ENCODE measurements at places on chromosomes 7 and 10.

DNA sequence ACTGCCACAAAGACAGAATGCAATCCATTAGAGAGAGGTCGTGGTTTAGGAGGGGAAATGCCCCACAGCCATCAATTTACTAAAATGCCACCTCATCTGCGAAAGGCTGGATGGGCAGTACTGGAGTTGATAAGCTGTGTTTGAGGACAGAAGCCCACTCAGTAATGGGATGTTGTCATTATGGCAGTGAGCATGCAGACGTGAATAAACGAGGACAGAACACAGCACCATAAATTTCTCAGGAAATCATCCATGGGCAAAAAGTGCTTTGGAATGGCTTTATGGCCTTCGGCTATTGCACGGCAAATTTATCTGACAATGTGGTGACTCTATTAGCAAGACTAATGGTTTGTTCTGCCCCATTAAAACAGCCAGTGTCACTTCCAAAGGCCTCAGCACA is 15.9 kb upstream of the C10orf53 start:
- peak; percentile 19 for DNase-seq

GRCh38 chr10:117581961-117582360 is 39.4 kb downstream of the EMX2 start:
- DNase-seq = no peak

DNA sequence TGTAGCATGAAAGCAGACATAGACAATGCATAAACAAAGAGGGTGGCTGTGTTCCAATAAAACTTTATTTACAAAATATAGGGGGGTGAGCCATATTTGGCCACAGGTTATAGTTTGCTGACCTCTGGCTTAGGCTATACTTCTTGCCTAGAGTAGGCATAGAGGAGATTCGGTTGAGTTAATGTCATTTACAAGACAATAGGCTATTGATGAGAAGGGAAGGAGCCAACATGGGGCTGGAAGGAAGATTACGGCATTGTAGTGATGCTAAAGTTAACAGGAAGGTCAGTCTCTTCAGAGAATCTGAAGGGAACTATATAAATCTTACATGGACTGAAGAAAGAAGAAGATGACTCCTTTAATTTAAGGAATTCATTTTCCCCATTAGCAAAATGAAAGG is 463.5 kb downstream of the HTR7 start:
- no peak for DNase-seq

- DNase-seq = peak; percentile 72
Observed at GRCh38 chr10:79181698-79182521, 113.1 kb downstream of the ZMIZ1 start.

DNA sequence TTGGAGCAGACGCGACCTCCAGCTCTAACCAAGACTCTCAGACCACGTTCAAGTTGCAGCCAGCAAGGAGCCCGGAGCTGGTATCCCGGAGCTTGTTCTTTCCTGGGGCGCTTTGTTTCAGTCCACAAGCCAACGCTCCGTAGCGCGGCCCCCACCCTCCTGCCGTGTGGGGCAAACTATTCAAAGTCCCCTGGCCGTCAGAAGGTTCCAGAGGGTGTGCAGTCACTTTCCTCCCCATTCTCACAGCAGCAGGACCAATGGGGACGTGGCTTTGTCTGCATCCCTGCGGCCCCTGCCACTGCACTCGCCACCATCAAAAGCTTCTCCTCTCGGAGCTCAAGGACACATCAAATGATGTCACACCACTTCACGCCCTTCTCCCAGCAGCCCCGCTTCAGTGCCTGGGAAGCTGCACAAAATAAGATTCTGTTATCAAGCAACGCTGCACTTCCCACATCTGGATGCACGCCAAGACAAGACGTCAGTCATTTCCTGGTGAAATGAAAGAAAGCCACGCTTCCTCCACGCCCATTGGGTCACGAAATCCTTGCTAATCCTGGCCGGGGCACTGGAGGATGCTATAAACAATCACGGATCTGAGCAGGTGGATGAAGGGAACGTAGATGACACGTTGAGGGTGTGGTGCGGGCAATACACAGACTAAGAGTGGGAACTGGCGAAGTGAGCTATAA is 348.2 kb downstream of the PTPRN2 start:
- no peak for DNase-seq

DNA sequence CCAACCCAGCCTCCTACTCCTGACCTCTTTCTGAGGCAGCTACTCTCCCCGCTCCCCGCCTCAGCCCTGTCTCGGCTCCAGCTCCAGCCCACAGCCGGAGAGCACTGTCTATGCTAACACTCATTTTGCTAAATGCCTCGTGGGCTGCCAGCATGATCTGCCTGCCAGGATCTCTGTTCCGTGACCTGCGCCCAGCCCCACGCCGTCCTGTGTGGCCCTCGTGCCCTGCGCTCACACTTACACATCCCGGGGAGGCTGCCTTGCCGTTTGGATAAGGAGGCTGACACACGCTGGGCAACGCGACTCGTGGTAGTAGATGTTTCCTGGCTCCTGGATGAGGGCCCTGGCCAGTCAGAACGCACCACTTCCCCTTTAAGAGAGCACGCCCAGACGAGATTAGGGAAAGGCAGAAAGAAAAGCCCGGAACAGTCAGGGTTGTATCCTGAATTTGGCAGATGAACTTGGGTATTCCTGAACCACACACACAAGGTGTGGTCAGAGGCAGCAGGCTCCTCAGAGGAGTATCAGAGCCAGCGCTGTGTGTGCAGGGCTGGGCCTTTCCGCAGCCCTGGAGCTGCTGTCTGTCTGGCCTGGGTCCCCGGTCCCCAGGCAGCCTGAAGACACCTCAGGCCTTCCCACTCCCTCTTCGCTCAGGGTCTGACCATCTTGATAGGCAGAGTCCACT is 97.7 kb upstream of the EFCAB10 start:
- no peak for DNase-seq

DNA sequence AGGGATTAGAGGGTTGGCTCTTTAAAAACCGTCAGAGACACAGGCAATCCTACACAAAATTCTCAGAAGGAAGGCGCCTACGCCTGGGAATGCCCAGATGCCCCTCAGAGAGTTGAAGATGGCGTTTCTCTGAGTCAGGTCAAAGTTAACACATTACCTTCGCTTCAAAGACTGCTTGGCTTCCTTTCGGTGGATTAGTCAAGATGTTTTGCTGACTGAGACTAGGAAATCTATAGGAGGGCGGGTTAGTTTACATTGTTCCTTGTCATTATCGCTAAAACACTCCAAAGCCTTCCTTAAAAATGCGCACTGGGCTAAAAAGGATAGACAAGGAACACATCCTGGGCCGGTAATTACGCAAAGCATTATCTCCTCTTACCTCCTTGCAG is 995 bp upstream of the CFTR start:
- DNase-seq = no peak
